ENCODE measurements at places on chromosomes 1 and 21.

GRCh38 chr21:33817663-33818451 lies 97.7 kb downstream of the ATP5PO start:
- DNase-seq: no peak

GRCh38 chr1:176330782-176331181 lies 123.7 kb upstream of the COP1 start:
- DNase-seq: no peak

DNA sequence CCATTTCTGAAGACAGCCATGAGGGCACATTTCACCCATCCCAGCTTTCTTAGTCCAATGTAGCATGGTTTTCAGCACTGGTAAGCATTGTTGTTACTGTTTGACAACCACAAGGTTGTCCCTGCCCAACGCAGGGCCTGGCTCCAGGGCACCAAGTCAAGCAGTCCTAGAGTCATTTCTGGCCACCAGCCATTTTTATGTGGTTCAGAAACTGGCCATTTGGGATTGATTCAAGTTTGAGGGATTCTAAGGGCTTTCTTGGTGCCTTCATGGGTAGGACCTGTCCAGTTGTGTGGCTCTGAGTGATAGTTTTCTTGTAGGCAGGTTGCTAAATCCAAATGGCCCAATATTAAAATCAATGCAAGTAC lies 535.4 kb upstream of the USP24 start:
- no peak for DNase-seq

DNA sequence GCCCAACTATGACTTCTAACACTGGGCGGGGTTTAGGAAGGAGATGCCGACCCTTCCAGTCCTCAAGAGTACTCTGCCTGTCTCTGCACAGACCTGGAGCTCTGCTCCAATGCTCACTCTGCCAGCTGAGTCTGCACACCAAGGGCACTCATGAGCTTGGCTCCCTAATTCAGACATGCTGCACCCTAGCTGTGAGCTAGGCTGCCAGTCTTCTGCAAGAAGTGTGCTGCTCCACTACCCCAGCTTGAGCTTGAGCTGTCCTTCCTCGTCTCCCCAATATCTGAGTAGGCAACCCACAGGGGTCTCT lies 13.2 kb downstream of the TP53BP2 start:
- DNase-seq: no peak

GRCh38 chr1:93961906-93962305 lies 52.7 kb upstream of the GCLM start:
- no peak for DNase-seq

GRCh38 chr1:21537511-21537931 lies 28.3 kb downstream of the ALPL start:
- no peak for DNase-seq

GRCh38 chr1:155273343-155274245 lies at the start of gene CLK2:
Gene CLK2 (minus strand): TSS chr1:155273504. CDS start chr1:155270977, 2,527 bp downstream.
- DNase-seq: peak; percentile 97

DNA sequence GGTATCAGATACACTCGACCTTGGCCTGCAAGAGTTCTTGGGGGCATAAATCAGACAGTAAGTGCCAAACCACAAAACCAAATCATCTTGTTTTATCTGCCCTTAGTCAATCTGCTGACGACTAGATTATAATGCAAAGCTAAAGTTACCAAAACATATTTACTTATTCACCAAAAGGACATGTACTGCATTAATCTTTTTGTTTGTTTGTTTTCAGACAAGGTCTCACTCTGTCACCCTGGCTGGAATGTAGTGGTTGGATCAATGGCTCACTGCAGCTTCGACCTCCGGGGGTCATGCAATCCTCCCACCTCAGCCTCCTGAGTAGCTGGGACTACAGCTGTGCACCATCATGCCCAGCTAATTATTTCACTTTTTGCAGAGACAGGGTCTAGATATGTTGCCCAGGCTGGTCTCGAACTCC lies 114.7 kb downstream of the APP start:
- no peak for DNase-seq

- DNase-seq: no peak
These were observed 13.3 kb downstream of the NADK start for GRCh38 chr1:1764876-1765470.

- no peak for DNase-seq
These were observed 557 bp downstream of the CLCNKA start for GRCh38 chr1:16022393-16022792.

GRCh38 chr1:171014880-171015279 lies 75.8 kb upstream of the FMO3 start:
- no peak for DNase-seq

- DNase-seq: no peak
These were observed 10.8 kb upstream of the THEM4 start for GRCh38 chr1:151920149-151920548.

All from stimulated activated CD8-positive, alpha-beta memory T cell treated with anti-CD3 and anti-CD28 coated beads, Interleukin-4, amount 100 ng/mL, for 24 hours (primary cell).